ENCODE measurements at places on chromosomes 6 and 20. TPM values are rescaled to one million over a fixed set of nuclear protein-coding genes. Genes with fewer than 3 reads are reported as not detected.
A peak's percentile ranks its signal among the peaks of the same experiment; 100 is the strongest.

DNA sequence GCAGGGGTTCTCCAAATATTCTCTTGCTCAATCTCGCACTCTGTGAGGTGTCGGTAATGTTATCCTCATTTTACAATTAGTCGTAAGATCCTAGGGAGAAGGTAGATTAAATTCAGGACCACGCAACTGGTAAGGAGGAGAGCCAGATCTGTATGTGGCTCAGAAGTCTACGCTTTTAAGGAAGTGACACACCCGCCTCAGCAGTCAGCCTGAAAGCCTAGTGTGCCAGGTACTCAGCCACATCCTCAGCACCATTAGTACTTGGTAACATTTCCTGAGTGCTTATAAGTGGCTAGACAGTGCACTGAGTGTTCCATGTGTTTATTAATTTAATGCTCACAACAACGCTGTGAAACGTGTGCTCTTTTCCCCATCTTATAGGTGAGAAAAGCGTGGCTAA, 63.7 kb downstream of the DHX35 start:
- no peak for DNase-seq

DNA sequence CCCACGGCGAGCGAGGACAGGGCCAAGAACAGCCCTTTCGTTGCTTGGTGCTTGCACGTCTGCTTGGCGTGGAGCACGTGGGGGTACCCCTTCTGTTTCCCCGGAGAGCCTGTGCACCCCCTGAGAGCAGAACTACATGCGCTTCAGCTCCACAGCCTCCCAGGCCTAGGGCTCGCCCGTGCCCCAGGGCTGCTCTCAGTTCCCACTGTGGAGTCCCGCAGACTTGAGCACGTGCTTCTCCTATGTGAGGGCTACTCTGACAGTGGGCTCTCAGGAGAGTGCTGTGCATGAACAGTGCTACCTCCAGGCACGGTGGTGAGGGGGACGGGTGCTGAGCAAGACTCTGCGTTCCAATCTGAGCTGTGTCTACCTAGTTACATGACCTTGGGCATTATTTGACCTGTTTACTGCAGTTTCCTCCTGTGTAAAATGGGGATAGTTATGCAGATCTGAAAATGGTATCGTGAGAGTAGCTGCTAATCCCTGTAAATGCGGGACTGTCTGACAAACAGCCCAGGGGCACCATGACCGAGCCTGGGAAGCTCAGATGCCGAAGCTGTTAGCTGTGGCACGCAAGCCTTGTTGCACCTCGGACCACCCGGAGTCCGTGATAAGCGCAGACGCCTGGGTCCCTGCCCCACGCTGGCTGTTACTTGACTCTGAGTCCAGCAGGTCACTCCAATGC, 82.4 kb downstream of the IRF4 start:
- no peak for DNase-seq

KHDRBS2 gene
- total RNA-seq, result 5.4 TPM

DNA sequence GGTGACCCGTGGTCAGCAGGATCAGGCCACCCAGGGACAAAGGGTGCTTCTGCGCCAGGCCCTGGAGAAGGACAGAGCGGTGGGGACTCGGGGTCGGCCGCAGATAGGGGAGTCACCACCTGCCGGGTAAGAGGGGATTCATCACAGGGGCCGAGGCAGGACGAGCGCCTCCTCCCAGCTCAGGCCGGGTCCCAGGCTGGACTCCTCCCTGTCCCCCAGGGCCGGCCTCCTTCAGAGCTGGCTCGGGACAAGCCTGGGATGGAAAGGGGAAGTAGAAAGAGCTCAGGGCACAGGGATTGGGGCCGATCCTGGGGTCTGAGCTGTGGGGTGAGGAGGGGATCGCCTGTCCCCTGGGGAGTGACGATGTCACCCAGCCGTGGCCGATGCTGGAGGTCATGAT, 154.6 kb upstream of the PROKR2 start:
- DNase-seq, result peak; percentile 65

DNA sequence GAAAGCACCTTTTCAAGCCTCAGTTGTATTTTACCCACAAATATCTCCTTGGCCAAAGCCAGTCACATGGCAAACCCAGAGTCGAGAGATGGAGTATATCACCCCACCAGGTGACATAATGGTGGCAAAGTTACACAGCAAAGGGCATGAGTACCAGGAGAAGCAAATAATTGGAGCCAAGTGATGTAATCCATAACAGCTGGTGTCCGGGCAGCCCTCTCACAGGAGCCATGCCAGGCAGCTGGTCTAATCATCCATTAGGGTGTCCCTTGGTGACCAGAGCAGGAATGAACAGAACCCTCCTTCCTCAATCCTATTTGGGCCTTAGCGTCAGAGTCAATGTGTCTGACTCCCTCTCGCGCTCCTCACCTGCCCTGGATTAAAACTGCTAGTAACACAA, 272.1 kb downstream of the LRFN2 start:
- no peak for DNase-seq

PLAGL1 gene
- 33.7 TPM for total RNA-seq
